Smooth muscle cell of trachea (primary cell): ENCODE measurements at places on chromosomes 11 and 22. TPM values are rescaled to one million over a fixed set of nuclear protein-coding genes. Genes with fewer than 3 reads are reported as not detected.

PGA3 gene
- total RNA-seq: 0.50 and 2.0 TPM in 2 replicates

LIF gene
- 10.6 and 40.4 TPM in 2 replicates for total RNA-seq

PDE3B gene
- 12.1 and 14.8 TPM in 2 replicates for total RNA-seq

A4GALT gene
- 35.8 and 43.2 TPM in 2 replicates for total RNA-seq

MAPK11 gene
- 6.7 and 17.5 TPM in 2 replicates for total RNA-seq

ELMOD1 gene
- 0.17 TPM in 1 of 2 replicates, not detected in the other for total RNA-seq

PKNOX2 gene
- total RNA-seq: 0.73 and 0.83 TPM in 2 replicates

MIOX gene
- 0.15 TPM in 1 of 2 replicates, not detected in the other for total RNA-seq

HEPHL1 gene
- total RNA-seq: not detected in 2 replicates

CDC42BPG gene
- 0.15 and 0.33 TPM in 2 replicates for total RNA-seq

TUBA8 gene
- 0.66 TPM in 1 of 2 replicates, not detected in the other for total RNA-seq

ALG8 gene
- 26.3 and 34.0 TPM in 2 replicates for total RNA-seq

NAV2 gene
- 25.3 and 34.8 TPM in 2 replicates for total RNA-seq

CCDC81 gene
- 1.0 TPM in 1 of 2 replicates, not detected in the other for total RNA-seq

BIK gene
- not detected in 2 replicates for total RNA-seq

MS4A7 gene
- not detected in 2 replicates for total RNA-seq

CD248 gene
- 341 and 371 TPM in 2 replicates for total RNA-seq

POU2AF2 gene
- total RNA-seq: not detected in 2 replicates

MMP12 gene
- 0.44 and 1.8 TPM in 2 replicates for total RNA-seq

POLA2 gene
- total RNA-seq: 2.3 and 9.6 TPM in 2 replicates

PRCP gene
- 46.3 and 61.7 TPM in 2 replicates for total RNA-seq

ASPHD2 gene
- total RNA-seq: 0.87 and 2.2 TPM in 2 replicates

ELF5 gene
- total RNA-seq: not detected in 2 replicates

MB gene
- total RNA-seq: not detected in 2 replicates

PGR gene
- 0.17 and 0.58 TPM in 2 replicates for total RNA-seq

TEX12 gene
- 0.15 TPM in 1 of 2 replicates, not detected in the other for total RNA-seq

TPST2 gene
- total RNA-seq: 15.1 and 35.1 TPM in 2 replicates

RTN4RL2 gene
- total RNA-seq: 0.33 TPM in 1 of 2 replicates, not detected in the other

ARVCF gene
- total RNA-seq: 10.3 and 16.4 TPM in 2 replicates
